Endothelial cell of umbilical vein (primary cell): ENCODE measurements at places on chromosomes 2 and 18. TPM values are rescaled to one million over a fixed set of nuclear protein-coding genes. Genes with fewer than 3 reads are reported as not detected.

Gene ZC3H6
- 2.5 and 3.0 TPM in 2 replicates for total RNA-seq

Gene AQP12B
- total RNA-seq: not detected in 2 replicates

Gene DPY30
- total RNA-seq: 77.5 and 83.4 TPM in 2 replicates

Gene REG3G
- total RNA-seq: not detected in 2 replicates

Gene RGPD8
- 10.8 and 17.7 TPM in 2 replicates for total RNA-seq

Gene GRP
- not detected in 2 replicates for total RNA-seq

Gene TEX44
- total RNA-seq: not detected in 2 replicates

Gene PPIG
- total RNA-seq: 36.7 and 44.9 TPM in 2 replicates

Gene FLACC1
- 1.4 TPM in 2 replicates for total RNA-seq

Gene MYCN
- total RNA-seq: 3.6 and 6.8 TPM in 2 replicates
